HCEC 1CT (cell line): ENCODE measurements at places on chromosomes 2 and 18.
A peak's percentile ranks its signal among the peaks of the same experiment; 100 is the strongest.

- DNase-seq = no peak
Measured at GRCh38 chr2:45559436-45559835, 51.6 kb downstream of the SRBD1 start.

GRCh38 chr2:42185220-42185921, 16.2 kb downstream of the EML4 start:
- no peak for DNase-seq

GRCh38 chr2:95374451-95374920, 28.0 kb upstream of the FAHD2A start:
- no peak for DNase-seq

DNA sequence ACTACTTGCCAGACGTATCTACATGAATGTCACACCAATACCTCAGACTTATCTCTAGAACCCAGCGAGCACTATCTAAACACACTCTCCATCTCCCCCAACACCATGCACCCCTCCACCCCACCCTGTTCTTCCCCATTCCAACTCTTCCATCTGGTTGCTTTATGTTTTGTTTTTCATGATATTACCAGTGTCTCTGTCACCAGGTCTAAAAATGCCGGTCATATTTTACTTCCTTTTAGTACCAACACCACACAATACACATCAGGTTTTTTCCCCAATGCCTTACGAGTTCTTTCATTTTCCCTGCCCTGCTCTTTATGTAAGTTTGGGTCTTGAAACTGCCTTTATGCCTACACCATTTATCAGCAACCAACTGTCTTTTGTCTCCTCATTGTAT, 10.2 kb upstream of the ITGA4 start:
- no peak for DNase-seq

DNA sequence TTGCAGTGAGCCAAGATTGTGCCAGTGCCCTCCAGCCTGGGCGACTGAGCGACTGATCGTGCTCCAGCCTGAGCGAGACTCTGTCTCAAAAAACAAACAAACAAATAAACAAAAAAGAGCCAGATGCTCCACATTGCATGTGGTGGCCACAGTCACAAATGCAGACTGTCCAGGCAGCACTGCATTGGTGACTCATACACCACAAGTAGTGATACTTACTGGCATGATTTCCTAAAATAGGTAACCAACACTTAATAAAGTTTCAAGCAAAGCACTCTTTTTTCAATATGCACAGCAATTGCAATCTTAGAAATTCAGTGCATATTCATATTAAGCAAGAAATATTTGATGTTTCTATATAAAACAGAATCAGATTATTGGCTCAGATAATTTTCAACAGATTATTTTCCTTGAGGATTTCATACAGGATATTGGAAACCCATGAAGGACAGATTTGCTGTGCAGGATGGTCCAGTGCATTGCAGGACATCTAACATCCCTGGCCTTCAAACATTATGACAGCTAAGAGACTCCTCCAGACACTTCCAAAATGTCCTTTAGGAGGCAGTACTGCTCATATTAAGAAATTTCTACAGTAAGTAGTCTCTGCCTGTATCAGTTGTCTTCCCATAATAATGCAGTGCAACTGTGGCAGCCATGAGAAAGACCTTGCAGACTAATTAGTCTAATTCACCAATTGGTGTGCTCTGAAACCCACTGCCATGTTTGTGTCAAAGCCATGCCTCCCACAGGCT, 10.5 kb upstream of the SLC1A4 start:
- peak; percentile 38 for DNase-seq

DNA sequence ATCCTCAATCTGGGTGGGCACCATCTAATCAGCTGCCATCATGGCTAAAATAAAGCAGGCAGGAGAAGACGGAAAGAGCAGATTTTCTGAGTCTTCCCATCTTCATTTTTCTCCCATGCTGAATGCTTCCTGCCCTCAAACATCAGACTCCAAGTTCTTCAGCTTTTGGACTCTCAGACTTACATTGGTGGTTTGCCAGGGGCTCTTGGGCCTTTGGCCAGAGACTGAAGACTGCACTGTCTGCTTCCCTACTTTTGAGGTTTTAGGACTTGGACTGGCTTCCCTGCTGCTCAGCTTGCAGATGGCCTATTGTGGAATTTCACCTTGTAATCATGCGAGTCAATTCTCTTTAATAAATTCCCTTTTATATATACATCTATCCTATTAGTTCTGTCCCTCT, 36.6 kb downstream of the DIPK1C start:
- DNase-seq = no peak

DNA sequence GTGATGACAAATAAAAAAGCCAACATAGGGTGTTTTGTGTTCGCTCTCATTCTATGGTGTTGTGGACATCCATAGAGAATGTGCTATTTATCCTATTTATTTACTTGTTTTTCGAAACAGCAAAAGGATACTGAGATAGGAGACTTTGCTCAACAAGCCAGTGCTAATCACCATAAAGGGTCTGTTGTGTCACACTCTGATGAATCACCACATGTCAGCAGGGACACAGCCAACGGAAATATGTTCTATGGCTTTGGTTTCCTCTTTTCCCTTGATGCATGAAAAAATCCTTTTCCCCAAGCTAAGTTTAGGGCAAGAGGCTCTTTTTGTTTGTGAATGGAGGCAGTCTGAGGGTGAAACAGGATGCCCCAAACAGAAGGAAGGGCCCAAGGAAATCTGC, 154.3 kb downstream of the RNF152 start:
- peak; percentile 15 for DNase-seq

- DNase-seq = no peak
Measured at GRCh38 chr2:167646557-167646956, 600.8 kb downstream of the STK39 start.

GRCh38 chr2:80128080-80128479, 176.5 kb downstream of the LRRTM1 start:
- DNase-seq = no peak

DNA sequence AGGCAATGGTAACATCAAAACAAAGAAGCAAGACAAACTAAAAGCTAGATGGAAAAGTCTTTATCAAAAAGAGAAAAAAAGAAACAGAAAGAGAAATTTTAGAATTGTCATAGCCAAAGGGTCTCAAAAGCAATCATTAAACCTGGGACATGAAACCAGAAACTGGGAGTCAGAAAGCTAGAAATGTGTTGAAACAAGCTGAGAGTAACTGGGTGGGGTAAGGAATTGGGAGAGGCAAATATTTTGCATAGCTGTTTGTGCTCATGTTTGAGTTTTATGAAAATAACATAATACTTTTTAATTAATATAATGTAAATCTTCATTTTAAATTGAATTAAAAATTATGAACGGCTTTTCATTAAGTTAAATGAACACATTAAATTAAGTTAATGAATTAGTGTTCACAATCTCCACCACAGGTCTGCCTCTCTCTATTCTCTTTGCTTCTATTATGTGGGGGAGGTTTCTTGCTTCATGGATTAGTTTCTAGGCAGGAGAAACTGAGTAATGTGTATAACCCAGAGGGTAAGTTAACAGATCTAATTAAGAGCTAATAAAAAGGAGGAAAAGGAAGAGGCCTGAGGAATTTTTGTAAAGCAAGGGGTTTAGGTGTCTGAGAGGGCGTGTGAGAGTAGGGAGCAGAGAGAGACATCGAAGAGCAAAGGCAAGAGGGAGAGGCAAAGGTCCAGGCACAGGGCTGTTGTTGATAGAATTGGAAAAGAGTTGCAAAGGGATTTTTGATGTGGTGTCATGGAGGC, 20.0 kb upstream of the SERPINB2 start:
- DNase-seq = no peak

GRCh38 chr18:51647942-51648341, 450.5 kb upstream of the MEX3C start:
- no peak for DNase-seq

GRCh38 chr18:41263956-41264355, 691.1 kb upstream of the PIK3C3 start:
- no peak for DNase-seq

DNA sequence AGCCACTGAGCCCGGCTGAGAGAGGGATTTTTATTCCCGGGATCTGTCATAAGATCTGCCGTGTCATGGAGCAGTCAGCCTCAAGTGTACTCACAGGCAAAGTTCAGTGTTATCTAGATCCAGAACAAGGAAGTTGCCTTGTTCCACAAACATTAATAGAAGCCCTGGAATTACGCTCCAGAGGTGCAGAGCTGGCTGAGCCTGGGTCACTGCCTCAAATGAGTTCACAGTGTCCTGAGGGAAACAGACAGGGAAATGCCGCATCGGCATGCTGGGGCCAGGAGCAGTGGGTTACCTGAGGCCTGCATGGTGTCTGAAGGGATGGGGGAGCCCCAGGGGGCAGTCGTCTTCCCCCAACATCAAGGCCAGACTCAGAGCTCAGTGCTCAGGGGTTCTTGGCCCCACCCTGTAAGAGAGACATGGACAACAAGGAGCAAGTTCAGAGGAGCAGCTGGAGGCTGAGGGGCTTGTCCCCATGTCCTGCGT, 42.7 kb upstream of the ODC1 start:
- DNase-seq = no peak

DNA sequence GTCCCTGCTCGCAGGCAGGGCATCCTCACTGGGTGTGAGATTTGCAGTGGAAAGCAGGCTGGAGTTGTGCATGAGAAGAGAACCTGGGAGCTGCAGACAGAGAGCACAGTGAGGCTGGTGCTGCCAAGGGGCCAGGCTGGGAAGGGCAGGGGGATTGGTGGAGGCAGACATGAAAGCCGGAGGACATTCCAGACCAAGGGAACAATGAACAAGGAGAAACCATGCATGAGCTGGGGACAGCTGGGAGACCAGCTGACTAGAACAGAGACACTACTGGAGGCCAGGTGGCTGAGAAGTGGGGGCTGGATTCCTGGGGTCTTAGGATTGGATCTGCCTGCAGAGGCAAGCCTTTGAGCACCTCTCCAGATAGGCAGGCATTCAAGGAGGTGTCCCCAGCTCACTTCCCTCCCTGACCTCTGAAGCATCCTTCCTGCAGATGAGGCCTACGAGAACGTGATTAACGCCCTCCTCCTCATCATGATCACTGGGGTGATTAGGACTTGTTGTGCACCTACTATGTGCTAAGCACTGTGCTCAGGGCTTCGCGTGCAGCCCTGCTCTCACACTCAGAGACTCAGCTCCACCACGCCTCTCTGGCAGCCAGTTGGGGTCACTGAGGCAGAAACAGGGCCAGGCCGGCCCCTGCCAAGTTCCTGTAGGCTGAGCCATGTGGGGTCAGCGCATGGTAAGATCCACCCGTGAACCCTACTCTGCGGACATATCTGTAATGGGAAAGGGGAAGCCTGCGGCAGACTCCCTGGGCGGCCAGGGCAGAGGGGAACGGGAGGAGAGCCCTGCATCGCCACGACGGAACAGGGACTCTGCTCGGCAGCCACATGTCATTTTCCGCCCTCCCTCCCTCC, 74.8 kb upstream of the SLC66A3 start:
- no peak for DNase-seq

DNA sequence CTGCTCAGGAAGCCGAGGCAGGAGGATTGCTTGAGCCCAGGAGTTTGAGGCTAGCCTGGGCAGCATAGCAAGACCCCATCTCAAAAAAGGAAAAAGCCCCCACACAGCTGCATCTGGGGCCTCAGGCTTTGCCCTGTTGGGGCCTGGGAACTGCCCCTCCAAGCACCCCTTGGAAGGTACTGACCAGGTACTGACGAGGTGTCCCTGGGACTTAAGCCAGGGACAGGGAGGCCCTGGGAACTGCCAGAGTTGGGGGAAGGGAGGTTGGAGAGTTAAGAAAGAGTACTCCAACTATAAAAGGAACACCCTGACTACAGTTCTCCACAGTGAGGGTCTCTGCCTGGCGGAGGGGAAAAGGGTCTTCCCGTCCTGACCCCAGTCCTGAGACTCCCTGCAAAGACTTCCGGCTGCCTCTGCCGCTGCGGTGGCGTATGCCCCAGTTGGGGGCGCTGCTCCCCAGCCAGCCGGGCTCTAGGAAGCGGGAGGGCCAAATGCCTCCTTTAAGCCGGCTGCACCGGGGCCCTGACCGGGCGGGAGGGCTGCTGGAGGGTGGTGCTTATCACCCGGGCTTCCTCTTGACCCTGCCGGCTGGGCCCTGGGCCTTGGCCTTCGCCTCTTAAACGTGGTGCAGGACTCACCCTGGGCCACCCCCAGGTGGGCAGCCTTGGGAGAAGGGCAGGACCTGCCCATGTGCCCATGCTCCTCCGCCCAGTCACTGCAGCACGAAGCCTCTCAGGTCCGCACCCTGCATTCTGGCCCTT, 12.8 kb downstream of the SLC30A3 start:
- DNase-seq = peak; percentile 48

GRCh38 chr2:235034265-235035118, 82.7 kb downstream of the SH3BP4 start:
- no peak for DNase-seq

DNA sequence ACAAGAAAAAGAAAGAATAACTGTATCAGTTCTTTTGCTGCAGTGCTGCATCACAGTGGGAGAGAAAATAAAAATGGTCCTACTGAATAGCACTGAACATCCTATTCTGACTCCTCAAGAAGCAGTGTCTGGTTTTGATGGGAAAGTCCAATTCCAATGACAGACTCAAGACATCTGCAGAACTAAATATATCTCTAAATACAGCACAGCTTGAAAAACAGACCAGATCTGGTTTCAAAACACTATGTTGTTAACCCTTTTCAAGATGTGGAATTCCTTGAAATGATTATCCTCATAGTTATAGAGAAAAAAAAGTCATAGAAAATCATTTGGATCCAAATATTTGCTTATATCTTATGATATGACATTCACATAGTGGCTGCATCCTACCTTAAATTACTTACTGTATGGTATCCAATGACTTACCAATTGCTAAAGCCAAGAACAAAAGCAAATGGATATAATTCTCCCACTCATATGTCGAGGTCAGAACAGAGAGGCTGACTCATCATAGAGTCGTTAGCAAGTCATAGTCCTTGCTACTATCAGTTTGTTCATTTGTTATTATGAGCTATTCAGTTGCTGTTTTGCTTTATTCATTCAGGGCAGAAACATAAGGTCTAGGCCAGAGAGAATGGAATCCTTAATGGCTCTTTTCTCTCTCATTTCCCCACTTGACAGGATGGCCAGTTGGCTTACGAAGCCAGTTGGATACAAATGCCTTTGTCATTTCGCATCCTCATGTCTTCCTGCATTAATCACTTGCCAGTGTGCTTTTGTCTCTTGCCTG, 62.5 kb upstream of the ACVR2A start:
- peak; percentile 71 for DNase-seq

DNA sequence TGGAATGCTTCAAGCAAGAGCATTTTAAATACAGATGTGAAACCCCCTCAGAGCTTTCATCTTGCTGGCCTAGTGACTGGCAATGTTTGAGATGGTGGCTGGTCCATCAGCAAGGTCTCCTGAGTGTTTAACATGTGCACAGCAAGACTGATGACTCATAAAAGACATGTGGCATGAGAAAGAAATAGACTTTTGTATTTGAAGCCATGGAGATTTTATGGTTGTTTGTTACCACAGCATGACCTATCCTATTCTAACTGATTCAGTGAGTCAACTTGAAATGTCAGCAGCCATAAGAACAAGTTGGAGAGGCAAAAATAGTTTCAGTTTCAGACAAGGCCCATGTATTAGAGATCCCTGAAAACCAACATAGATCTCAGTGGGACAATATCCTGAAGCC, 154.7 kb upstream of the LYPD1 start:
- DNase-seq = peak; percentile 25
